ENCODE measurements at places on chromosomes 12 and 14.

DNA sequence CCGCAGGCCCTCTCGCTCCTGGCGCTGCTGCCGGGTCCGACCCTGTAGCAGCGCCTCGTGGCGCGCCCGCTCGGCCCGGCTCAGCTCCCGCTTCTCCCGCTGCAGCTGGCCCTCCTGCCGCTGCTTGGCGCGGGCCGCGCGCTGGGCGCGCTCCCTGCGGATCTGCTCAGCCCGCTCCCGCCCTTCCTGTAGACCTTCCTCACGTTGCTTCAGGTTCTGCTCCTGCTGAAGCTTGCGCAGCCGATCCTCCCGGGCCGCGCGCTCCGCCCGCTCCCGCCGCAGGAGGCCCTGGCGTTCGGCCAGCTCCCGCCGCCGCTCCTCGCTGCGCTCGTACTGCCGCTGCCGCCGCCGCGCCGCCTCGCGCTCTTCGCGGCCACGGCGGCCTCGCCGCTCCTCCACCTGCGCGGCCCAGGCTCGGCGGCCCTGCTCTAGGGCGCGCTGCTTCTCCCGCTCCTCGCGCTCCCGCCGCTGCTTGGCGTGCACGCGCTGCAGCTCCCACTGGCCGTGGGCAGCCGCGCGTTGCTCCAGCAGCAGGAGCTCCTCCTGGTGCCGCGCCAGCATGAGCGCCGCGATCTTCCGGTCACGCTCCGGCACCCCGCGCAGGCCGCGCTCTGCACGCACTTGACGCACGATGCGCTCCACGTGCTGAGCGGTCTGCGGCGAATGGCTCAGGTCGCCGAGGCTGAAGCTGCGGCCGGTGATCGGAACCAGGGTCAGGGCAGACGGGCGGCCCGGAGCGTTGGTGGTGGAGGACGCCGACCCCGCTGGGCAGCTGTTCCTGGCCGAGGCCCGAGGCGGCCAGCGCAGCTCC is 2.4 kb downstream of the CCDC177 start:
- DNase-seq = no peak

GRCh38 chr14:64061706-64062105 is 208.9 kb downstream of the SYNE2 start:
- DNase-seq = no peak

- DNase-seq = no peak
These were observed 31.1 kb downstream of the SLC38A4 start for GRCh38 chr12:46794593-46795190.

DNA sequence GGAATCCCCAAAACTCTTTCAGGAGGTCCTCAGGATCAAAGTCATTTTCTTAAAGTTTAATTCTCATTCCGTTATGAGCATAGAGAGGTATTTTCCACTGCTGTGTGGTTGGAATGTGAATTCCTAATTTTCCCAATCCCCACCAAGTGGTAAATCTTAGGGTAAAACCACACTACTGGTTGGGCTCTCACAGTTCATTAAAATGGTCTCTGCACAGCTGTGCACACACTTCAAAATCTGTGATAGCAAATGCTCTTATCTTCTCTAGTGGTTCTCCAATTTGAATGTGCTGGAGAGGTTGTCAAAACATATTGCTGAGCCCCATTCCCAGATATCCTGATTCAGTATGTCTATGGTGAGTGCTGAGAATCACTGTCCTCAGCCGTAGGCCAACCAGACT is 189.1 kb downstream of the BMP4 start:
- DNase-seq = no peak

GRCh38 chr12:132437252-132437932 is 52.6 kb upstream of the FBRSL1 start:
- no peak for DNase-seq

DNA sequence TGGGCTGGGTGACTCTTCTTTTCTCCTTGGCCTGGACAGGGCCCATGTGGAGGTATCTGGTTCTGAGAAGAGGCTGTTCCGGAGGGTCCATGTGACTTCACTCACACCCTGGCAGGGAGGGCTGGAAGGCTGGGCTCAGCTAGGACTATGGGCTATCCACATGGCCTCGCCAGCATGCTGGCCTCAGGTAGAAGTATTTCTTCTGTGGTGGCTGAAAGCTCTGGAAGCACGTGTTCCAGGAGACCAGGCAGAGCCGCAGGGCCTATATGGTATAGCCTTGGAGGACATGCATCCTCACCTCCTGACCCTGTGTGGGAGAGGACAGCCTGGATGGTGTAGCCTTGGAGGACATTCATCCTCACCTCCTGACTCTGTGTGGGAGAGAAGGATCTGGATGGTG is 38.2 kb upstream of the FZD10 start:
- DNase-seq = no peak

DNA sequence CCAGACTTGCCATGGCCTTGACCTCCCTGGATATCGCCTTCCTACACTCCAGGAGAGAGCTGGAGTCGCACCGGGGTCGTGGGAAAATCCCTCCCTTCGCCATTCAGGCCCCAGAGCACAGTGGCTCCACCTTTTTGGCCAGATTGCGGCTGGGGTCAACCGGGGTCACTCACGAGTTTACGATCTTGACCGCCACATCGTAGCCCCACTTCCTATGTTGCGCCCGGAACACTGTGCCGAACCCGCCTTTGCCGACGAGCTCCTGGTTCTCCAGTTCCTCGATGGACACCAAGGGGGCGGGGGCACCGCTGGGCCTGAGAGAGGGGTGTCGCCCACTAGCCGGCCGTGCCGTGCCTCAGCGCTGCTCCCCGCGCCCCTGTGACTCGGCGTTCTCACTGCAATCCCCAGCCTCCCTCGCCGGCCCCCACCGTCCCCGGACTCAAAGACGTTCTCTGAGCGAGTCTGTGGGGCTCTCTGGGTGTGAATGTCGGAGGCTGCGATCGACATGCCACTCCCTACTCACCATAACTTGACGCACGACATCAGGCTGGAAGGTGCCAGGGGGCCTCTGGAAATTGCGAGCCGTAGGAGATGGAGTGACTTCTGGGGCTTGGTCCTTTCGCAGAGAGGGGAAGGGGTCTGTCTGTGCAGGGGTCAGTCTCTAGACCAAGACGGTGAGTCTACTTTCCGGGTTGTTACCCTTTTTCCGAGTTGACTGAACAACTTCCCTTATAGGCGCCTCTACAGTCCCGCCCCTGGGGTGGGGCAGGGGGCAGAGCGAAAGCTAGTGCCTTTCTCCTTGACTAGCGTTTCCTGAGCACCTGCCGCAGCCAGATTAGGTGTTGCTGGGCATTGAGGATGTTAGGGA is at the start of gene RIPK3:
RIPK3 (minus strand) TSS at position 708 of the 868 bp plus-strand sequence; CDS start at position 543, 165 bp downstream.
- DNase-seq = no peak

- DNase-seq = no peak
These were observed 286.2 kb upstream of the MDGA2 start for GRCh38 chr14:47961634-47962033.

GRCh38 chr14:56933446-56933845 is 123.2 kb upstream of the OTX2 start:
- DNase-seq = no peak

- DNase-seq = no peak
These were observed 603 bp upstream of the ENDOU start for GRCh38 chr12:47725893-47726292.

DNA sequence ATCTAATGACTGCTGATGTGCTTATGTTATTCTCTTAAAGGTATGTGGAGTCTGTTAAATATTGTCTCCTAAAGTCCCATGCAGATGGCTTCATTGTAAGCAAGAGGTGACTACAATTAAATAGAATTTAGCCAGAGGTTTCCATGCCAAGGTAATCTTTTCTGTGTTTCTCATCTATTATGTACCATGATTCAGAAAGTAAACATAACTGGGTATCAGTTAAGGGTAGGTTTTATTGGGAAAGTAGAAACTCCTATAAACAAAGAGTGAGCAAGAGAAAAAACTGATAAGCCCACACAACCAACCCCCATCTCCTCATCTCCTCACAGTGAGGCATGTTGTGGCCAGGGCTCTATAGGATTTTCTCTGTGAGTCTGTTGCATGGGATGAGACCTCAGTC is 611.7 kb downstream of the SNAPC1 start:
- no peak for DNase-seq

GRCh38 chr12:69821032-69821455 is 4.0 kb upstream of the MYRFL start:
- no peak for DNase-seq

- no peak for DNase-seq
These were observed 27.7 kb downstream of the WNK1 start for GRCh38 chr12:779745-780734.

DNA sequence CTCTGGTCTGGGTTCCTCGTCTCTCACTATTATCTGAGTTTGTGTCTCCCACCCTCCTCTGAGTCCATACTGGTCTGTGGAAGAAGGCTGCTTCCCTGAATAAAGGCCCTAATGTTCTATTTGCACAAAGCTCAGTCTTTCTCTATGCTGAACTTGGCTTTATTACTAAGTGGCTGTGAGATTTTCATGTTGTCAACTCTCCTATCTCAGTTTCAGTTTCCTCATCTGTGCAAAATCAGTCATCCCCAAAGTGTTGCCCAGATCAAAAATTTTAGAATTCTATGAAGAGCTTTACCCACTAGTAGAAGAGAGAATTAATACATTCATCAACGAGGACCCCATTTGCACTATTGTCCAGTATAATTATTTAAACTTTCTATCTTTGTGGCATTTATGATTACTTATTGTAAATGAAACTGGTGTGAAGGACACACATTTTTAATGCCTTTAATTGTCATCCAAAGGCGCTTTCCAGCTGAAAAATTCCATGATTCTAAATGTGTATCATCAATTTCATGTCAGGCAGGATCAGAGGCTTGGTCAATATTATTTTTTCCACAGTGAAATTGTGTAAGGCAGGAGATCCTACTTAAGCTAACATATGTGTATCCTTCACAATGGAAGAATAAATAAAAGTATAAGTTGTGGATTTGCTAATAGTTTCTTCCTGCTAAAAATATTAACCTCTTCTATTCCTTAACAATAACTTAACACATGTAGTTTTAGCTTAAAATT is 79.1 kb upstream of the EEA1 start:
- no peak for DNase-seq

DNA sequence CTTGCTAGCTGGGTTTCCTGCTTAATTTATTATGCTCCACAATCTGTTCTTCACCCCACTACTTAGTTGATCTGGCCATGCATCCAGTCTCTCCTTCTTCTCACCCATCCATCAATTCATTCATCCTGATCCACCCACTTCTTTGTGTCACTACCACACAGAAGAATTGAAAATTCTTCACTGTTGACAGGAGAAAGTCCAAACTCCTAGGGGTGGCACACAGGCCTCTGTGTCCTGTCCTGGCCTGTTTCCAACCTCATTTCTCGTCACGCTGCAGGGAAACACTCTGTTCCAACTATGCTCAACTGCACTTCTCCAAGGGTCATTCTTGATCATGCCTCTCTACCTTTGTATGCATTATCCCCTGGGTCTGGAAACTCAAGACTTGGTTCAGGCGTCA is 10.6 kb upstream of the KRT83 start:
- no peak for DNase-seq

DNA sequence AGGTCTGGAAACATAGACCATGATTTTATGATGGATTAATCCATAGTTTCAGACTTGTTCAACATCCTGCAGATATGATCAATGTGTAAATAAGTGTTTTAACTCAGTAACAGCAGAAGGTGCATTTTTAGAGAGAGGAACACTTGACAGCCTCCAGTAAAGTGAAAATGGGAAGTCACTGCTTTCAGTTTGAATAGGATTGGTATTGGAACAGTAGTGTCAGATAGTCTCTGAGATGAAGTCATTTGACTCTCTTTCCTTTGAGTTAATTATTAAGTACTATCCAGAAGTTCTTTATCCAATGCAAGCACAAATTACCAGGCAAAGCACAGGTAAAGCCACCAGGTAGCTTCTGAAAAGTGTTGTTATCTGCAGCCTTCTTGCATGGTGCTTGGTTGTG is 14.5 kb upstream of the NAV3 start:
- DNase-seq = no peak

- no peak for DNase-seq
These were observed 23.6 kb upstream of the FAM181A start for GRCh38 chr14:93903342-93904184.

DNA sequence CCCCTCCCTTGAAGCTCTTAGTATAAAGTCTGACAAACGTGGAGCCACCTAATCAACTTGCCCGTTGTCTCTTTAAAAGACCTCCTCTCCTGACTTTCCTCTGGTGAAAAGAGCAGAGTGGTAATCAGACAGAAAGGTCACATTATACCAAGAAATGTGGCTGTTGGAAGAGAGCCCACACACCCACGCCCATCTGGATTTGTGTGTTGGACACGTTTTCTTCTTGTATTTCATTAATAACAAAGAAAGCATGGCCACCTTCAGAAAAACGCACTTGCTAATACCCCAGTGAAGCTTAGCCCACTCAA is 41.3 kb downstream of the CCDC60 start:
- DNase-seq = no peak

GRCh38 chr12:58393152-58393551 is 451.8 kb downstream of the ATP23 start:
- DNase-seq = no peak

DNA sequence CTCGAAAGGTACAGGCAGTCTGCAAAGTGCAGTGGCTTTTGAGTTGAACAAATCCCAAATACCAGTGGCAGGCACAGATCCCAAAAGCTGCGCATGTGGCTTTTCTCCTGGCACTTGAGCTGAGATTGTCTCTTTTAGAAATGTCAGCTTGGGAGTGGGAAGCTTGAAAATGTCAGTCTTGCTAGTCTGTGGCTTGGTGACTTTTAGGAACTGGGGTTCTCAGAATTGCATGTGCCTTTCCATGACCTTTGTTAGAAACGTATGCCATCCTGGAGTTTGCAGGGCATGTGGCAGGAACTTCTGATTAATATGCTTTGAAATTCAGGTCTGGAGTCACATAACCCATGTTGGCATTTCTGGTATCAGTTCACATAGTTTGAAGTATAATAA is 182.1 kb downstream of the CHST11 start:
- DNase-seq = no peak

DNA sequence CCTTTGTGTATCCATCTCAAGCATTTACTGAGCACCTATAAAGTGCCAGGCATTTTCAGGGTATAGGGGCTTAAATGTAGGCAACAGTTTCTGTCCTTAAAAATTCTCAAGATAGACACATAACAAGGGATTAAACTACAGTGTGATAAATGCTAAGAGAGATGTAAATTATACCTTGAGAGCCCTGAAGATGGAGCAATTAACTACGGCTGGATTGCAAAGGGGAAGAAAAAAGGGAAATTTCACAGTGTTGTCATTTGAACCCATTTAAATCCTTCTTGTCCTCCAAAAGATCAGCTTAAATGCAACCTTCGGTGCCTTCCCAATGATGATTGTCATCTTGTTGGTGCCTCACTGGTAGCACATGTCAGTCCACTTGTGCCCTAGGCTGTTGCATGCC is 11.5 kb upstream of the IL26 start:
- DNase-seq = no peak

- DNase-seq = no peak
These were observed 236.9 kb downstream of the PAWR start for GRCh38 chr12:79453820-79454219.

All from NCI-H2107 (cell line).